ENCODE measurements at places on chromosomes 6 and 20.

DNA sequence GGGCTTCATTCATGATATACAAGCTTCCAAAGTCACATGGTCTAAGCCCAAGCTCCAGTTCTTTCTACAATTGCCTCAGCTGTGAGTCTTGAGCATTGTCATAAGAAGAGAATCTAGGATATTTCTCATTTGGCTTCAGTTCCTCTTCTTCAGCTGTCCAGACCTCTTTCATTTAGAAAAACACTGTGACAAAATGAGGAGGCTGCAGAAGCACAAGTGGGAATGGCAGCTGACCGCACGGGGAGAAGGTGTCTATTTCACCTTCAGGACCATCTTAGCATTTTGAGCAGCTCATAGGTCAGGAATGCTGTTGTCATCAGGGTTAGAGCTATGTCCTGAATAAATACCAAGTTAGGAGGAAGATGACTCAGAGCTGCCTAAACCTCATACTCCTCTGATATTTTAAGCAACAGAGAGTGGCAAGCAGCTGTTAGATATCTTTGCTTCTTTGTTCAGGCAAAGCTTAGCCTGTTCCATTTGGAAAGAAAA lies 390.1 kb upstream of the CITED2 start:
- DNase-seq: no peak

DNA sequence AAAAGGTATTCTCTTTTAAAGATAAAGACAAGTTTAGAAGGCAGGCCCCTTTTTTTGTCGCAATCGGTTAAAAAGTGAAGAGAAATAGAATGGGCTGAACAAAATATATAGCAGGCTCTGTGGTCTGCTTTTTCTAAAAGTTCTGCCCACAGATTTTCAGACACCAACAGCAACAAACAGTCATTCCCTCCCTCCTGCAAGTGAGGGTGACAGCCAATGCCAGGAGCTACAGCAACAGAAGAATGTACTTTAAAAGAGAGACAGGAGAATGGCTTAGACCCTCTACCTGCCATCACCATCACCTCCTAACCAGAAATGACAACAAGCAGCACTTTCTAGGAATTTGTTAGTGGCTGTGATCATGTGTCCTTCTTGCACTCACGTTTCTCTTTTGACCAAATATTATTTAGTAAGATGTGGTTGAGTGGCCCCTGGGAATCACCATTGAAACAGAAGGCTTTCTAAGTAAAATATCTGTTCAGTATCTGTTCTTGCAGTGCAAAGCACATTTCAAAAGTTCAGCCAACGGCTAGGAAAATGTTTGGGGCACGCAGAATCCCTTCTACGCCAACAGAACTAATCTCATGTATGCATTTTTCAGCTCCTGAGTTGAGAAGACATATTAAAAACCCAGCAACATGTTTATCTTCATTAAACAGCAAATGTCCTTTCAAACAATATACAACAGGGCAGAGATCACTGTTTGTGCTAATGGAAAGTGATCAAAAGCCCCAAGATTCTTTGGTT lies 248.5 kb downstream of the ATXN1 start:
- no peak for DNase-seq

- no peak for DNase-seq
Measured at GRCh38 chr6:31763619-31763940, 1.1 kb downstream of the SAPCD1 start.

DNA sequence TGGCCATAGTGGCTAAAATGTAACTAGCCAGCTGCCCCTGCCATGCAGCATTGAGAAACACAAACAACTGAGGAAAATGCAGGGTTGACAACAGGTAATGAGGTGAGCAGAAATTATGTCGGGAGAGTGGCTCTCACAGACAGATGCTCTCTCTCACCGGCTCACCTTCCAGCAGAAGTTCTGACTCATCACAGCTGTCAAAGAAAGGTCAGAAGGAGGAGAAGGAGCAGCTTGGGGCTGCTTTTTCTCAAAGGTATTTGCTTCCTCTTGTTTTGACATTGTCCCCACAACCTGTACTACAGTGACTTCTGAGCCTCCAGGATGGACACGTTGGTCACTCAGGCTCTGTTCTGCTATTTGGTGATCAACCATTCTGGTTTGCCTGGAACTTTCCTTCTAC lies 190.5 kb upstream of the HEY2 start:
- no peak for DNase-seq

- no peak for DNase-seq
Measured at GRCh38 chr6:15246217-15246665, 372 bp downstream of the JARID2 start.

- peak; percentile 29 for DNase-seq
Measured at GRCh38 chr6:155050311-155050710, 55.2 kb downstream of the TIAM2 start.

- no peak for DNase-seq
Measured at GRCh38 chr6:166687879-166688205, 60.8 kb upstream of the RPS6KA2 start.

Measured in stimulated activated CD4-positive, alpha-beta T cell treated with anti-CD3 and anti-CD28 coated beads, Interleukin-4, amount 100 ng/mL, for 1 hour (primary cell).